ENCODE measurements at places on chromosomes 1 and 21.

DNA sequence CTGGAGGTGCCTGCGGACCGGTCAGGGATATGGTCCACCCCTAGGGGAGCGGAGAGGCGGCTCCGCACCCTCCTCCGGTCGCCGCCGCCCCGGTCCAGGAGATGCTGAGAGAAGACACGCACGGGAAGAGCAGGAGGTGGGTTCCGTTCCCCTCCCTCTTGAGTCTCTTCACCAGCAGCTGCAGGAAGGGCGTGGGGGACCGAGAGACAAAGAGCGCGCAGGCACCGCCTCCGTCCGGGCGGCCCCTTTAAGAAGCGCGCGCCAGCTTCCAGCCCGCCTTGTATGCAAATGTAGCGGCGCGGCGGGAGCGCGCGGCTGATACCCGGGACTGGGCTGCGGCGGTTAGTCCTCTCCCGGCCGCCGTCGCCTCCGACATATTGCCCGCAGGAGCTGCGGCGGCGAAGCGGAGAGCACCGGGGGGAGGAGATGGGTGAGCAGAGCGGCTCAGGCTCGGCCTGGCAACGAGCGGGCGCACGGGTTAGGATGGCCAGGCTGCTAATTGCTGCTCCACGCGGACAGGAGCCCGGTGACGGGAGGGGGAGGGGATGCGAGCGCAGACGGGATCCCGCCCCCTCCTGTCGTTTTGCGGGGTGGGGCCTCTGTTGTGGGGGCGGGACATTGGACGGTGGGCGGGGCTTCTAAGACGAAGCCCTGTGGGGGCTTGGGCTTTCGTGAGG, at the start of gene TMEM39B:
TMEM39B (plus strand) TSS at position 318 of the 677 bp plus-strand sequence; CDS start at position 427, 109 bp downstream.
- peak; percentile 90 for DNase-seq

- no peak for DNase-seq
Measured at GRCh38 chr1:62728963-62729362, 40.8 kb upstream of the DOCK7 start.

DNA sequence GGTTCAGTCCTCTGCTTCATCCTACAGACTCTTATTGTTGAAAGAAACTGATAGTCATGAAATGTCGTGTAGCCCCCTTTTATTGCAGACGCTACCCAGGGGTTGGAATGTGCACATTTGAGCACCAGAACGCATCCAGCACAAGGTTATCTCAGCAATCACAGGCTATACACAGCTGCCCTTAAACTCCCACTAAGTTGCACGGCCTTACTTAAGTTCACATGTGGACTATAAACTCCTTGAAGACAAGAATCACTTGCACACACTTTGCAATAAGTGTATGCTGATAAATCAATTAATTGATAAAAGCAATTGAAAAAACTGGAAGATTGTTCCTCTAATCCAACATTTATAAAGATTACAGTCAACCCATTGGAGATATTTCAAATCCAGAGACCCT, 18.9 kb downstream of the SLC30A10 start:
- no peak for DNase-seq

- DNase-seq, result no peak
Measured at GRCh38 chr1:14768582-14769304, 170.3 kb downstream of the KAZN start.

DNA sequence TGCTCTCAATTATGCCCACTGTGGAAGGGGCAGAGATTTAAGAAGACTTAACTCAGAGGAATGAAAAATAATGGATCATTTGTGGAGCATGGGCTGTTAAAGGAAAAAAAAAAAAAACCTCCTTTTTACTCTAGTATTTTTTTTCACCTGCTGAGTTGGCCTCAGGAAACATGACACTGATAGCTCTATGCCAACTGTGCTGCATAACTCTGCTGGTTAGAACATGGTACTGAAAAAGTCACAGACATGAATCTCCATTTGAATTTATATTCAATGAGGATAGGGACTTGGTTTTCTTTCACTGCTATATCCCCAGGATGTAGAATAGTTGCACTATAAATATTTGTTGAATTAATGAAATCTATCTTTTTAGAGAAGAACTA, 86.1 kb upstream of the KIAA0040 start:
- no peak for DNase-seq

GRCh38 chr1:156123356-156124196, 9.1 kb downstream of the LMNA start:
- peak; percentile 60 for DNase-seq

- DNase-seq, result peak; percentile 12
Measured at GRCh38 chr1:200905411-200906052, 10.8 kb downstream of the INAVA start.

- DNase-seq, result no peak
Measured at GRCh38 chr21:26297851-26298250, 127.3 kb upstream of the APP start.

DNA sequence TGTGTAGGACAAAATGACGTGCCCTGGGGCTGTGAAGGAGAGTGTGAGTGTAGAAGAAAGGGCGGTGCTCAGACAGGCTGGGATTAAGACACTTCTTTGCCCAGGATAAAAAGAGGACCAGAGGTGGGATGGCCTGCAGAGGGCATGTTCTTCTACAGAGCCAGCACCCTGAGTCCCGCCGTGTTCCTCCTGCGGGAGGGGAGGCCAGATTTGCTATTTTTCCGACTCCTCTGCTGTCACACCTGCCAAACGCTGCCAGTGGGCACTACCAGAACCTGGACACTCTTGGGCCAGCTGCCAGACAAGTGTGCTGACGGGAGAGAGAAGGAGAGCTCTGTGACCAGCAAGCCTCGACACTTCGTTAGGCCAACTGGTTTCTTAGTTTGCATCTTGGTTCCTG, 206.4 kb downstream of the PLD5 start:
- no peak for DNase-seq

DNA sequence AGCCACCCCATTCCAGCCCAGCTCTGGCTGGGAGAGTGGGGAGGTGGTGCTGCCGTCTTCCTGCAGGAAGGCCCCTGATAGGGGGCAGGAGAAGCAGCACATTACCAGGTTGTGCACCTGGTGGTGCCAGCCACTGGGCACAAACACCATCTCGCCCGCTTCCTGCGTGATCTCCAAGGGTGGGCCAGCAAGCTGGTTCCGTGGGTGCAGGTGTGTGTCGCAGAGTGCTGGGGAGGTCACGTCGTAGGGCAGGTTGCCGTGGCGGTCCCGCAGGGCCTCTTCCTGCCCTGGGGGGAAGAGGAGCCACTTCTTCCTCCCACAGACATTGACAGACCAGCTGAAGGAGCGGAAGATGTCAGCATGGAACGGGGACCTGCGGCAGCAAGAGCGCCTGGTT, 1.8 kb downstream of the JMJD4 start:
- no peak for DNase-seq

- DNase-seq, result no peak
Measured at GRCh38 chr1:196873385-196873784, 14.5 kb upstream of the CFHR4 start.

- no peak for DNase-seq
Measured at GRCh38 chr1:150083907-150084306, 16.3 kb downstream of the VPS45 start.

GRCh38 chr1:115980998-115981993, 5.0 kb downstream of the SLC22A15 start:
- no peak for DNase-seq

GRCh38 chr1:26359981-26360806, 6.3 kb upstream of the CRYBG2 start:
- peak; percentile 33 for DNase-seq

GRCh38 chr1:198201956-198202784, 45.4 kb downstream of the NEK7 start:
- DNase-seq, result no peak

DNA sequence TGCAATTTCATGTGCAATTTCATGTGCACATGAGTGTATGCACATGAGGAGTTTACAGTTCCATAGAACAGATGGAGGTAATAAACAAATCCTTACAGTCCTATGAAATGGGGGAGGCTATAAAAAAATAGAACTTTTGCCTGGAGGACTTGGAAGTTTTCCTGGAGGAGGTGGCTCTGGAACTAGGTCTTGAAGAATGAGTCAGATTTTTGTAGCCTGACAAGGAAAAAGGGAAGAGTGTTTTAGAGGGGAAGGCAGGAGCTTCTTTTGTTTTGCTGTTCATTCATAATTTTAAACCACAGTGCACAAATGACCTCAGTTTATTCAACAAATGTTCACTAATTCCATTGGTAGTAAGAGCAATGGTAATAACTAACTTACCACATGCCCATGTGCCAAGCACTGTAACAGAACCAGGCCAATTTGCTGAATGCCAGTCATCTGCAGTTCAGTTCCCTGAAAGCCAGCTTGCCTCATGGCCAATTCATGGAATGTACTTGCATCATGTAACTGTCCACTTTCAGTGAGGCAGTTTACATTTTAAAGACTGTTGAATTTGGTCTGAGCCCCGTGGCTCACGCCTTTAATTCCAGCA, 2.7 kb downstream of the DIO1 start:
- DNase-seq, result no peak

GRCh38 chr1:147492207-147492606, 49.1 kb upstream of the BCL9 start:
- no peak for DNase-seq

DNA sequence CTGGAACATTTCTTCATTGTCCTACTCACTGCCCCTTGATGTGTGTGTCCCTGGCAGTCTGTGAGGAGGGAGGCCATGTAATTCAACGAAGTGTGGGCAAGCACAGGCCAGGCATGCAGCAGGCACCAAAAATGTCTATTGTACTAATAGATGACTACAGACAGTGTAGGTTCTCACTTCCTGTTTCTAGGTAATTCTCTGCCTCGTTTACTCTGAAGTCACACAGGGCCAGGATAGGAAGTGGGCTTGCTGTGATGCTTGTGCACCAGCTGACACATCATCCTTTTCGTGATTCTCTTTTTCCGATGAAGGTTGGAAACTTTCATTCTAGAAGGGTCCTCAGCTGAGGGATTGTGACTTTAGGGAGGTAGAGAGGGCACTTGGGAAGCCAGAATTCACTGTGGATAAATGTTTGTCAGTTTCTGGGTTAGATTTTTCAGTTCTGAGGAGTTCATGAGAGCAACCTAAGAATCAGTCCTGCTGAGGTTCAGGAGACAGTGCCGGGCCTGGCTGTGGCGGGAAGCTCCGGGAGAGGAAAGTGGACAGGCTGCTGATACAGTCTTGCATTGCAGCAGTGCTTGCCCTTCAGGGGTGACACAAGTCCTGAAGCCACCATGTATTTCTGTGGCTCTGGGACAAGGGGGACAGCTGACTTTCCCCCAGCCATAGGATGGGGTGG, 4.3 kb upstream of the CSF1 start:
- peak; percentile 27 for DNase-seq

GRCh38 chr1:230745071-230745470, 2.1 kb upstream of the CAPN9 start:
- no peak for DNase-seq

GRCh38 chr1:108624069-108624468, 36.8 kb downstream of the HENMT1 start:
- no peak for DNase-seq

DNA sequence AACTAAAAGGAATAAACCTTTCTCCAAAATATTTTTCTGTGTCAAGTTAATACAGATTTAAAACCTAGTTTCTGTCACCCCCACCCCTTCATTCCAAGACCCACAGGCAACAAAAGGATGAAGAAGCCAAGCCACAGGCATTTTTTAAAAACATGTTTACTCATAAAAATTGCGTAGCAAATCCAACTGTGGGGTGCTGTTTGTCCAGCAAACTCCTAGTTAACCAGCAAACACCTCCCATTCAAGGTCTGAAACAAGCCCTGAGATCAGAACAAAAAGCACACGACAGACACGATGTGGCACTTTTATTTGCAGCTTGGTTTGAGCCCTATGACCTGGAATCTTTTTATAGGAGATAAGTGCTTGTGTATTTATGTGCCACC, 149.9 kb upstream of the CAMK1G start:
- DNase-seq, result no peak

- no peak for DNase-seq
Measured at GRCh38 chr1:7890853-7891252, 38.0 kb upstream of the UTS2 start.

DNA sequence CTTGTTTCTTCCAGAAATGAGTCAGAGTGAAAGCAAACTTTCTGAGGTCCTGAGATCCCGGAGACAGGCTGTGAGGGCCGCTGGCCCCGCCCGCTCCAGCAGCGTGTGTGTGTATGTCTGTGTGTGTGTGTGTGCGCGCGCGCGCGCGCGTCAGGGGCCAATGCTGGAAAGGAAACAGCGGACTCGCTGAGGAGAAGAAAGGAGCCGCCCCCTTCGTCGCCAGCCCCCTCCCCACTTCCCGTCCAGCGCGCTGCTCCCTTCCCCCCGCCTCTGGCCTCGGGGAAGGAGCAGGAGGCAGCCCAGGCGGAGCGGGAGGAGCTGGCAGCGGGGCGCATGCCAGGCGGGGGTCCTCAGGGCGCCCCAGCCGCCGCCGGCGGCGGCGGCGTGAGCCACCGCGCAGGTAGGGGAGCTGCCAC, at the start of gene DISC1:
DISC1 (plus strand) TSS at position 256 of the 416 bp plus-strand sequence; CDS start at position 334, 78 bp downstream.
- DNase-seq, result peak; percentile 47

- no peak for DNase-seq
Measured at GRCh38 chr1:902802-903201, 20.9 kb upstream of the SAMD11 start.

DNA sequence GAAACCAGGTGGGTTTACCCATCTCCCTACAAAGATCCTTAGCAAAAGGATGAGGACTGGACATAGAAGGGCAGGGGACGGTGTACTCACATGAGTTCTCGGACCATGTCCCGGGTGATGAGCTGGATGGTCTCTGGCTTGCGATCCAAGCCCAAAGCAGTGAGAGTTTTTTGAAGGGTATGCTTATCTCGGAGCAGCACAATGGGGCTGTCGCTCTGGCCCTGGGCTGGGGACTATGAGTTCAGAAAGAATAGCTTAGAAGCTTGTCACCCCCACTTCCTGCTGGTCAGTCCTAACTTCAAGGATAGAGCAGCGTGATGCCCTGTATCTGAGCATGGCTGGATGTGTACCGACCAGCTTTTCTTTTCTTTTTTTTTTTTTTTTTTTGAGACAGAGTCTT, 9.6 kb downstream of the CFAP45 start:
- DNase-seq, result no peak

GRCh38 chr1:227391879-227392278, 73.6 kb upstream of the CDC42BPA start:
- no peak for DNase-seq

GRCh38 chr1:43648221-43648847, 1.6 kb upstream of the KDM4A start:
- no peak for DNase-seq

GRCh38 chr1:55310505-55310971, 95.4 kb upstream of the USP24 start:
- no peak for DNase-seq

GRCh38 chr1:158506369-158506987, 34.5 kb downstream of the OR10R2 start:
- no peak for DNase-seq

GRCh38 chr1:57772580-57773195, 348.8 kb upstream of the DAB1 start:
- DNase-seq, result no peak
